ENCODE measurements at places on chromosomes 5 and 9. TPM values are rescaled to one million over a fixed set of nuclear protein-coding genes. Genes with fewer than 3 reads are reported as not detected.

The DRD1 gene
- total RNA-seq: 0.05 TPM

GRCh38 chr5:124454081-124454480 lies 292.4 kb downstream of the ZNF608 start:
- DNase-seq: no peak

DNA sequence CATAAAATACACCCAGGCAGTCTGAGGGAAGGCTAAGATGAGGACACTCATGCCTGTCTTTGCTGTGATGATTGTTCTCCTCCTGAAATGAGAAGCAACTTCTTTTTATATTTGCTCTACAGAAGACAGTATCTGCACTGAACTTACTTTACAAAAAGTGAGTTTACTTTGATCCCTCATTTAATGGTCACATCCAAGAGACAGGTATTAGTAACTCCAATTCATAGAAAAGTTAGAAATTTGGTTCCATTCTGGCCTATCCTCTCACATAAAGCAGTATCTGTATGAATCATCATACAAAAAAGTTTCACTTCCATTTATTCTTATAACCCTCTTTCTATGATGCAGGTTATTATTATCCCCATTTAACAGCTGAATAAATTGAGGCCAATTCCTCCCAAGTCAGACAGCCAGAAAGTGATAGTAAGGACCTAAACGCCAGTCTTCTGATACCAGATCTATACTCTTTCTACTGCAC lies 15.2 kb downstream of the TSTD2 start:
- no peak for DNase-seq

- DNase-seq: no peak
These were observed 33.9 kb downstream of the TAS2R1 start for GRCh38 chr5:9596171-9596780.

DNA sequence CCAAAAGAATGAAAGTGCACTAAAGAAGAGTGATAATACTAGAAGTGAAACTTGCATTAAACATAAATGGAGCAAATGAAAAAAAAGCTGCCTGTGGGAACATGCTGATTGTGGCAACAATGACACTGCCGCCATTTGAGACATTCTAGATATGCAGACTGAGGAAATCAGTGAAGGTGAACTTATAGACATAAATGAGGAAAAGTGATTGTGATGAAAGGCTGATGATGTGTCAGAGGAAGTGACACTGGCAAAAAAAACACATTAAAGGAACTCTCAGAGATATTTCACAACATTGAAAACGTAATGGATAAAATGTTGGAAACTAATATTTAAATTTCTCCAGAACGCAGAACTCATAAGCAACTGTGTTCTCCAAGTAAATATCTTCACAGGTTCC lies 1.2 kb downstream of the ERCC8 start:
- no peak for DNase-seq

GRCh38 chr5:82355496-82355895 lies 77.3 kb upstream of the RPS23 start:
- DNase-seq: no peak

All from cardiac septum (tissue), 1 donor.